Posterior vena cava (tissue), 2 donors: ENCODE measurements at places on chromosomes 2 and 18.

DNA sequence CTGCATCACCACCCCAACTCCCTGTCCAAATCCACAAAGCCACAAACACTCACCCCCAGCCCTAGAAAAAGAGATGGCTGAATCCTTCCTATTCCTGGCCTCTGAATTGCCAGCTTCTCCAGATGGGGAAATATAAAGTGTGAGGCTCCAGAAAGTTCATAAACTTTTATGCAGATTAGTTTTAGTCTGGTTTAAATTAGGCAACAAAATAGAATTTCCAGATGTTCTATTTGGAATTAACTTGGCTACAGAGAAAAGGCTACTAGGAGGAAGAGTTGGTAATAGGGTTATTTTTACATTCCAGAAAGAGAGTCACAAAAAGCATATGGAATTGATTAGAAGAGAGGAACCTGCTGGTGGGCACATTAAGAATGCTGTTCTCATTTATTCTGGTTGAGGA, 56.0 kb downstream of the EN1 start:
- DNase-seq = no peak

GRCh38 chr2:225649274-225649673, 249.8 kb downstream of the NYAP2 start:
- no peak for DNase-seq

DNA sequence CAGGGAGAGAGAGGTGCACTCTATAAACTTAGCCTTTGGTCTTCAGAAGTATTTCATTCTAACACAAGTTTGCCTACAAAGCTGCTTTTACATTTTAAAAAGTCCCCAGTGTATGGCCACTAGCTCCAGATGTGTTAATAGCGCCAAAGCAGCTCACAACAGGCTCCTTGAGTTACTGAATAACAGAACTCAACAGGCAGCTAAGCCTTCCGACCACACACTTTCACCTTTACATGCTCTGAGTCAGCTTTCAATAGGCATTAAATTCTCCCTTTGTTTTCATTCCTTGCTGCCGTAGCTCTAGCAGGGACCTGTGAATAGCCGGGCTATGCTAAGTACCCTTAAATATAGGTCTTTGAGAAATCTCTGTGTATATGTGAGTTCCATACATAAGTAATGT, 262.8 kb upstream of the PARD3B start:
- DNase-seq = no peak

DNA sequence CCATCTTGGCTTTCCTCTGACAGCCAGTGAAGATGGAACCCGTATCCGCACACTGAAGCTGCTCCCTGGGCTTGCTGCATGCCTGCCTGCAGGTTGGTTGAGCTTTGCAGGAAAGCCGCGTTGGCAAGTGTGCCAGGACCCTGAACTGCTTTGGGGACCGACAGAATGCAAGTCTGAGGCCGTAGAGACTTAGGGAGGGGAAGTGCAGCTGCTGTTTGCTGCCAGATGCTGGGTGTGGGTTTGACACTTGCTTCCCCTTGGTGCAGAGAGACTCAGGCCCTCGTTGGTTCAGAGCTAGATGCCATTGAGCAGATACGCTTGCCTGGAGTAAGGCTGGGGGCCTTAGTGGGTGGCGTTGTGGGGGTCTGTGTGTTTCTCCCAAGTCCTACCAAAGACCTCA, 13.1 kb upstream of the PHLPP1 start:
- no peak for DNase-seq

DNA sequence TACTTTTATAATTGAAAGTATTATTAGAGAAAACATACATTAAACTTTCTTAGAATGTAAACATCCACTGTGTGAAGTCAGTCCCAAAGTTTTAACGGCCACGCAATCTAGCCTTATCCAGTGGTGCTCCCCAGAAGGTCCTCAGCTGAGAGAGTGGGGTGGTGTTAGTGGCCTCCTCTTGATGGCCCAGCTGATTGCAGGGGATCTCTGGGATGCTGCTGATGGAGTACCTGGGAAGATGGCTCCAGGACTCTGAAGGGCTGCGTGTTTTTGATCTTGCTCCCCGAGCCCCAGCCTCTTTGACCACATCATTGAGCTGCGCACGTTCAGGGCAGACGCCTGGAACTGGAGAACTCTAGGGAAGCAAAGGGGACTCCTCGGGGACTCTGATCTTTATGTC, 181.4 kb downstream of the FAM210A start:
- no peak for DNase-seq

DNA sequence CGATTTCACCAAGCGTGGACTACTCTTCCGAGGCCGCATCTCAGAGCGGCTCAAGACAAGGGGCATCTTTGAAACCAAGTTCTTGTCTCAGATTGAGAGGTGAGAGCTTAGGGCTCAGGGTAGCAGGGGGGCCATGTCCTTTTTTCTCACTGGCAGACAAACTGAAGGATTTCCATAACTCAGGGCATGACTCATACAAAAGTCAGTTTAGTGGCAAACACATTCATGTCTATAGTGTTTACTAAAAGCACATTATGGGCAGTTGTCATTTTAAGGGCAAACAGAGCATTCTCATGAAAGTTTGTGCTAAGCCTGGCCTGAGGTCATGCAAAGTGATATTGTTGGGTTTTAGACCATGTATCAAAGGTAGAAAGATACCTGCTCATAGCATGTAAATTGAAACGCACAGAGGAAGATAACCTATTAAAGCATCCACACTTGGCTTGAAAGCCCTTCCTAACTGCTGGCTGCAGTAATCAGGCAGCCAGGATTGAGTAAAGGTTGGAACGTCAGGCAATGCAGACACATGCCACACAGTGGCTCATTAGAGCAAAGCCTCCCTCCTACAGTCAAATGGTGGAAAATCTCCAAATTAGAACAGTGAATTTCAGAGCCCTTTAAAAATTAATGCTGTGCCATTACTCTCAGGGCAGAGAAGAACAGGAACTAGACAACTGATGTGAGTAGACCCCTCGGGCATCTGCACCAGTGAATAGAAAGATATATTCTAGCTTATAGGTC, 54.2 kb downstream of the HK2 start:
- DNase-seq = no peak

DNA sequence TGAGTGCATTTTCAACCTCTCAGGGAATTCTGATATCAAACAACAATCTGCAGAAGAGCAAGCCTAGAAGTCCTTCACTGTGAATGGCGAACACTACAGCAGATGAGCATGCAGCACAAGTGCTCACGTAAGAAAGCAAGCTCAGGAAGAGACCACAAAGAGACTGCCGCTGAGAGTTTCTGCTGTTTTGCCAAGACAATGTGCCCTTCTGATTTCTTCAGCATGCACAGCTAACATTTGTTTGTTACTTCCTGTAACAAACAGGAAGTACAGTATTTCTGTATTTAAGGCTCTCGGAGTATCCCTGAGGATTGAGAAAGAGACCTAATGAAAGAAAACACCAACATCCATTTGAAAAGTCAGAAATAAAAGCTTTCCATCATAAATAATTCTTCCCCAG, 45.9 kb downstream of the MBOAT2 start:
- DNase-seq = no peak

DNA sequence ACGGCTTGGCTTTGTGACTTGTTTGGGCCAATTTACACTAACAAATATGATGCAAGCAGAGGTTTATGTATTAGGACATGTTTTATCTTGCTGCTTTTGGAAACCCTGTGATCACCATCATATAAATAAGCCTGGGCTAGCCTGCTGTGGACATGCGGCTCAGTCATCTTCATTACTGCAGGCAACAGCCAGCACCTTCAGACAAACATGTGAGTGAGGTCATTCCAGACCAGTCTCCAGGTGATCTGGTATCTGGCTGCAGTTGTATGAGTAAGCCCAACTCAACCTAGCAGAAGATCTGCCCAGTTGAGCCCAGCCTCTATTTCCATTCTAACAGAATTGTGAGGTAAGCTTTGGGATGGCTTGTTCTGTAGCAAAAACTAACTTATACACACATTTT, 254.6 kb upstream of the ATP5MC3 start:
- no peak for DNase-seq

DNA sequence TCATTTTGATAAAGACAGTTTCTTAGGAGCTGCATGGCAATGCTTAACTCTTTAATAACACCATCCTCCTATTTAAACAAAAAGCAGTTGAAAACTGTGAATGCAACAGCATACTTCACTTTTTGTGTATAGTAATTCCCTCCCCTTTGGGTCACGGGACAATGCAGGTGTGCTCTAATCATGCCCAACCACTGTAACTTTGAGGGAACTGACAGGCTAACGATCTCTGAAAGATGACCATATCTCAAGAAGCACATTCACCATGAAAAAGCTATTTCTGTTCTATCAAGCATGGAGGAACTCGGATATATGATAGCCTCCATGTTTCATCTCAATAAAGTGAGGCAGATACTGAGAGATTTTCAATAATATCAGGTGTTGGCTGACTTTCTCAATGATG, 81.1 kb upstream of the CD226 start:
- DNase-seq = no peak

DNA sequence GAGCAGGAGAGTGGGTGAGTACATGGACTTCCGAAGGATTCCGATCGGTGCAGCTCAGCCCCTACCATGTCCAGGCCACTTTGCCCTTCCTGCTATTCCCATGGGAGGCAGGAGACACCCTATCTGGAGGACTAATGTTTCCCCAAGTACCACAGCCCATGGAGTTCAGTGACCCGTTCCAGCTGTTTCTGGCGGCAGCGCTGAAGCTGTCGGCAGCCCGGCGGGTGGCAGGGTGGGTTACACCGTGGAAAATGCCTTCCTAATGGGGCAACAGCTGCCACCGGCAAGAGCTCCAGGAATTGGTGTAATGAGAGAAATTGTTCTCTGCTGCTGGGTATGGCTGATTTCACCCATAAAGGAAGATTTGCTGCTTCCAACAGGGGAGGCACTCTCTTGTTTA, 98.3 kb downstream of the MYCN start:
- no peak for DNase-seq

GRCh38 chr18:72235422-72235821, 308.7 kb downstream of the CBLN2 start:
- DNase-seq = no peak

- DNase-seq = no peak
Observed at GRCh38 chr2:231394211-231395141, 1.0 kb upstream of the B3GNT7 start.

DNA sequence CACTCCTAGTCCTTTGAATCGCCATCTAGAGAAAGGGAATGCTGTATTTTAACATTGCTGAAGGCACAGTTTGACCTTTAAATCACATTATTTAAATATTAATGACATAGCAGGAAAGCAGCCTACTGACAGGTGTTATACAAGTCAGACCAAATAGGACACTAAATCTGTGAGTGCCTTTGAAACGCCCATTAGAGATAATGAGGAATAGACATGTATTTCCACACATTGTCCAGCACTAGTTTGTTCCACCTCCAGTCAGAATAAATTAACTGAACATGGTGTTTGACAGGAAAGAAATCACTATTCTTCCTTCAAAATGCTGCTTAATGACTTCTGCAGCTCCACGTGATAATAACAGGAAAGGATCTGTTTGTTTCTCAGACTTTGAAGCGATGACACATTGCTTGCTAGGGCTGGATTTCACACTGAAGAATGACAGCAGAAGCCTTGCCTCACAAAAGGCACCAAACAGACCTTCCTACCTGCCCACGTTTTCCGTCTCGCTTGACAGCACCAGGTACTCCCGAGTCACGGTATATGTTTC, 90.5 kb upstream of the DDX18 start:
- no peak for DNase-seq

- DNase-seq = no peak
Observed at GRCh38 chr18:25533218-25533617, 181.3 kb upstream of the ZNF521 start.

DNA sequence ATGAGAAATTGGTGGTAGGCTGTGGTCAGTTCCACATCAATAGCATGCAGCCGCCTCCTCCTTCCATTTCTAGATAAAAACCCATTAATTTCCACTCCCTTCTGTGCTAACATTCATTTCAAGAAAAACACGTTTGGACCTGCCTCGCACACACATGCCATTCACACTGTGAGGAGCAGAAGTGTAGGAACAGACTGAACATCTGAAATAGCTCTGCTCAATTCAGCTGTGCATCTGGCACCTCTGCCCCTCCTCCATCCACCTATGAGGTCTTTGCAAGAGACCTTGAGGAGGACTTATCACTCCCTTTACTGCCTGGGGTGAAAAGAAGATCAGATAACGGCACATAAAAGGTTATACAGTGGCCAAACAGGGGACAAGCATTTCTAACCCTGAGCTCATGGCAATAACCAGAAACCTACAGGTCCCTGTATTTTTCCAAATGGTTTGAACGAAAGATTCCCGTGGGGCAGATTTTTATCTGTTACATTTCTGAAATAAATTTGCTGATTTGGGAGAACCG, 30.8 kb upstream of the LRP2 start:
- DNase-seq = no peak

DNA sequence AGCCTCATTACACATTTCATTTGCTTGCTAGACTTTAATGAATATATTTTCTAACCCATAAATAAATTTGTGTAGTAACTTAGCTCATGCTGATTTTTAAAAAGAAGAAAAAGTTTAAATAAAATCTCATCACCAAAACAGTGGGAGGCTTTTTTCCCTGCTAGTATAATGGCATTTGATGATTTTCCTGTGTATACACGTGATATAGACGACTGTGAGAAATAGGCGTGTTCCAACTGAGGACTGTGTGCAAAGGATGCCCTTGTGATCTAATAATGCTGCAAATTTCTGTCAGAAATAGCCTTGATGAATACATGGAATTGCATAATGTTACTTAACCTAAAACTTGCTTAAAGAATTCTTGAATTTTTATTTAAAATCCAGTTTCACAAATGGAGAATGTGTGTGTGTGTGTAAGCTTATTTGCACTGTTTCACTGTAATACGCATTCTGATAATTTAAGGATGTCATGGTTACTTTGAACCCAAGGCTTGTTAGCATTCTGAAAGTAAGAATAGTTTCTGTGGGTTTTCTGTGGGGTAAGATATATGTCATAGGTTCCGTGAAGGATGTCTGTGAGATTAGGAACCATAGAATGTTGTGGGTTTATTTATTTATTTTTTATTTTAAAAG, 178.0 kb downstream of the DLGAP1 start:
- no peak for DNase-seq

DNA sequence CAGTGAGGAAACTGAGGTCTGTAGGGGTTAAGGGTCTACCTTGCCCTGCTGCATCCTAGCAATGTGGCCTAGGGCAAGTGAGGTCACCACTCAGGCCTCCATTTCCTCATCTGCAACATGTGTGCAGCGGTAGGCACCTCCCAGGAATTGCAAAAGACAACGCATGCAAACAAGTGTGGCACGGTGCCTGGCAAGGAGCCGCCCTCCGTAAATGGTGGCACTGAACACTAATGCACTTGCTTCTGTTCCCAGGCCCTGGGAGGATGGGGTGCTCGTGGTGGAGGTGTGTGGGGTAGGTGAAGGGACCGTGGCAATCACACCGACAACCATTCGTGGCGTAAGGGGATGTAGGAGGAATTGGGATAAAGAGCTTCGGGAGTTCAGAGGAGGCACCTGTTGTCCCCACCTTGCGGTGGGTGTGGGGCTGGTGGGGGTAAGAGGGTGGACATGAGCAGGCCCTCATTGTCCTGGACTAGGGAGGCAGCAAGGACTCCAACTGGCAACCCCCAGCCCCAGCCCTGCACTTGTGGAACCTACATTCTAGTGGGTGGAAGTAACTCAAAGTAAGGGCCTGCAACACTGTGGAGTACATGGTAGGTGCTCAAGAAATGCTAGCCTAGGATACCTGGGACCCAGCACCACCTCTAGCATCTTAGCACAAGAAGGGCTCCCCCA, 26.0 kb downstream of the ATOH8 start:
- DNase-seq = no peak

- no peak for DNase-seq
Observed at GRCh38 chr2:109229094-109229675, 100.2 kb downstream of the SH3RF3 start.

GRCh38 chr18:78804206-78805030, 175.2 kb upstream of the SALL3 start:
- DNase-seq = peak; percentile 47
